ENCODE measurements at places on chromosomes 7 and 10.

DNA sequence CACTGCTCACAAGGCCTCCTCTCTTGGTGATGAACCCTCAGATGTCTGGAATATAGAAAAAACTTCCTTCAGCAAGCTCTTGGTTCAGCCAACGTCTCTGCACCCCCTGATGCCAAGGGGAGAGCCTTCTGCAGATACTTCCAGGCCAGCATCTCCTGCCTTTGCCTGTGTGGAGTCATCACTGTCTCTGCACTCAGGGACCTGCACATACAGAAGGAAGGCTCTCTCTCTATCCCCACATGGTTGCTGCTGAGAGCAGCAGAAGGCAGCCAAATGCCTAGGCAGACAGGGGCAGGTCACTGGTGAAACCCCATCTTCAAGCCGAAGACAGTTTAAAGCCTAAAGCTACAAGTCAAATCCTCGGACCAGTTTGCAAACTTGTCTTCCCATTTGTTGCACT lies 137.6 kb downstream of the WDR11 start:
- no peak for DNase-seq

DNA sequence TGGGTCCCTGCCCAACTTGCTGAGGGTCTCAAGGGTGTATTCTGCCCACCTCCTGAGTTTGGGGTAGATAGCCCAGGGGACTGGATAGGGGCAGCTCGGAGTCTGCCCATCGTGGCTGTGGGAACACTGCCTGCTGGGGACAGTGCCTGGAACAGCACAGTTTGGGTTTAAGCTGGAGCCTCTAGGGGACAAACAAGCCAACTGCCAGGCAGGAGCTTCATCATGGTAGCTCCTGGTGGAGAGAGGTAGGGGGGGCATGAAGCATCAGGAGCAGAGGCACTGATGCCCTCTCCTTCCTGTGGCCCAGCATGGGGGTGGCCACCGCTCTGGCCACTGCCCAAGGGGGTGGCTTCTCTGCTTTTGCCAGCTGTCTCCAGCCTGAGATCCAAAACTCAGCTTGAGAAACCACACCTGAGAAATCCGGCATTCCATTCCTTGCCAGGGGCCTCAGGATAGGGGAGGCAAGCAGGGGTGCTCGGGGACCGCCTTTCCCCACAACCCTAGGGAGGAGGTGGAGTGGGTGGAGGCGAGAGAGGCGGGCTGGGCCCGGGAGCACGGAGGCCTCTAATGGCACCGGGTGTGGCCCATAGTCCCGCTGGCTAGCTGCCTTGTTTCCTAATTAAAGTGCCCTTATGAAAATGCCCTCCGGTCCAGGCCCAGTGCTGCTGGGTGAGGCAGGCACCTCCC lies 47.6 kb downstream of the UNC5B start:
- no peak for DNase-seq

- DNase-seq: no peak
Measured at GRCh38 chr7:139720705-139721231, 57.0 kb downstream of the HIPK2 start.

- DNase-seq: no peak
Measured at GRCh38 chr10:131396121-131397050, 84.9 kb upstream of the TCERG1L start.

- peak; percentile 28 for DNase-seq
Measured at GRCh38 chr7:77415823-77416620, at the start of gene GSAP. Gene GSAP, minus strand, starts transcription at chr7:77416349. Its CDS starts 28 bp downstream, at chr7:77416321.

- no peak for DNase-seq
Measured at GRCh38 chr7:45684910-45685618, 110.9 kb downstream of the ADCY1 start.

GRCh38 chr7:5420881-5421713 lies 2.5 kb downstream of the TNRC18 start:
- DNase-seq: no peak

DNA sequence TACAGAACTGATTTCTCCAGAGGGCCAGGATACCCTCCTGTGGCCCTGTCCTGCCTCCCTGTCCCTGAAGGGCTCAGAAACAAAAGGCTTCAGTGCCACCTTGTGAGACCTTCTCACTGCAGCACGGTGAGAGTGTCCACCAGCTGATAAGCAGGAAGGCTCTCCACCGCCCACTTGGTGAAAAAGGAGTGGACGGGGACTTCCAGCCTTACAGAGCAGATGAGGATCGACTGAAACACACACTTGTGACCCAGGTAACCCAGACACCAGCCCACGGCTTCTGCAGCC lies 330.1 kb downstream of the GRID1 start:
- DNase-seq: no peak

GRCh38 chr7:8125680-8126444 lies 136.1 kb downstream of the ICA1 start:
- peak; percentile 33 for DNase-seq

DNA sequence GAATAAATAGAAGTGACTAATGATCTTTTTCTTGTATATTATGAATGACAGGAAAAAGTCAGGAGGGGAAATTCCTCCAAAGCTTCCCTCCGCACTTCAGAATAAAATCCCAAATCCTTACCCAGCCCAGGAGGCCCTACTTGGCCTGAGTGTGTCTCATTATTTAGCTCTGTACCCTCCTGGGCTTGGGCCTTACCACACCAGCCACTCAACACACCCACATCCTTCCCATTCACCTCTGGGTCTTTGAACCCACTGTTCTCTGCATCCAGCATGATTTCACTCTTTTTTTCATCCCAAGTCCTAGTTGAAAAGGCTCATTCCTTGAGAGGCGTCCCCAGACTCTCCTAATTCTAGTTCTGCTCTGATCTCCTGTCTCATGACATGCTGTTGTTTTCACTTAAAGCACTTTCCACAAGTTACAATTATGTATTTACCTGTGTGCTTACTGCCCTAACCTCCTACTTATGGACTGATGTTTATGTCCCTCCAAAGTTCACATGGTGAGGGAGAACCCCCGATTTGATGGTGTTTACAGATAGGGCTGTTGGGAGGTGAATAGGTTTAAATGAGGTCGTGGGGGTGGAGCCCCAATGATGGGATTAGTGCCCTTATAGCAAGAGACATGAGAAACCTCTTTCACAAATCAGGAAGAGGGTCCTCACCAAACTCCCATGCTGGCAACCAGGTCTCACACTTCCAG lies 6.4 kb downstream of the NOD1 start:
- DNase-seq: no peak

GRCh38 chr10:100339236-100339635 lies 7.8 kb upstream of the SCD start:
- DNase-seq: no peak

- no peak for DNase-seq
Measured at GRCh38 chr10:5615316-5615715, 51.1 kb downstream of the ASB13 start.

DNA sequence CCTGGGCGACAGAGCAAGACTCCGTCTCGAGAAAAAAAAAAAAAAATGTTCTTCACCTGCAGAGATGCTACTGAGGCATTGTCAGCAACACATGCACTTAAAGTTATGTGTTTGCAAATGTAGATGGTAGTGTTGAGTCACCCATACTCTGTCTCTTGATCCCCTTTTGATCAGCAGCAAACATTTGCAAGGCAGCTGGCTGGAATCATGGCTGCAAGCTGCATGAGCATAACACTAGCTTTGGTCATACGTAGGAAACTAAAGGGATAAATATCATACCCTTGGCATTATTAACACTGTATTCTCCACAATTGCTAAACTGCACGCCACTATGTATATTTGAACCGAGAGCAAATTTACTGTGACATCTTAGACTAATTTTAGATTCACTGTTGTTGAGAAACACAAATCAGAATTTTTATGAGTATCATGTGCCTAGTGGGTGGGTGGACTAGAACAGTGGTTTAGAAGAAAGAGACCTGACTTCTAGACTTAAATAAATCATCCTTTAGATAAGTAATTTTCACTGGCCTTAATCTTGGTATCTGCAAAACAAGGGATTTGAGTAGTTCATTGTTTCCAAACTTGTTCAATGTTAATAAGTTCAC lies 229.3 kb upstream of the MEOX2 start:
- no peak for DNase-seq

All from activated CD4-positive, CD25-positive, alpha-beta regulatory T cell (primary cell).